ENCODE measurements at places on chromosomes 7 and 10.

DNA sequence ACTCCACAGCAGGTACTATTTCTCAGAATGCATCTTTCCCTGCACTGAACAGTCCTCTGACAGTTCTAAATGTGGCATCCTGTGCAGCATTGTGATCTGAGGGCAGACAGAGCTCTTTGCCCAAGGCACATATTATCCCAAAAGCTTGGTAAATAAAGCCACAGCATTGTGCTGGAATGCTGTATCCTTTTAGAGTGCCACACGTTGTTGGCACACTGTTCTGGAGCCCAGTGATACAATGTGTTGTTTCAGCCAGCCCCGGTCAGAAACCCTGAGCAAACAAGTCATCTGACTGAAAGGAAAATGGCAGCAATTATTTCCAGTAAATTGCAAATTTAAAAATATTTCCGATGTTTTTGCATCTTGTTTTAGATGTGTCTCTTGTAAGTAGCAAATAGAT lies 45.4 kb downstream of the NAMPT start:
- DNase-seq = no peak

DNA sequence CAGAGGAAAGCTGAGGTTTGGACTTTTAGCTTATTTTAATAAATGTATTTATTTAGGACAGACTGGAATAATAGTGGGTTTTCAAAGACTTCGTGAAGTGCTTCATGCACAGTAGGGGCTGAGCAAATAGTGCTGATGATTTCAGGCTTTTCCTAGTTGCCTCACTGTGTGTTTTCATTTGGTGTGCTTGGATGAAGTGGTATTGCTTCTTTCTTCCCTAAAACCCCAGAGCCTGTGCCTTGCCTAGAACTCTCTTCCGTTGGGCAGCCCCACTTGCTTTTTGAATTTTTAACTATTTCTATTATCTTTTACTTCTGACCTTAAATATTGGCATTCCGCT lies 49.6 kb downstream of the ARID5B start:
- no peak for DNase-seq

DNA sequence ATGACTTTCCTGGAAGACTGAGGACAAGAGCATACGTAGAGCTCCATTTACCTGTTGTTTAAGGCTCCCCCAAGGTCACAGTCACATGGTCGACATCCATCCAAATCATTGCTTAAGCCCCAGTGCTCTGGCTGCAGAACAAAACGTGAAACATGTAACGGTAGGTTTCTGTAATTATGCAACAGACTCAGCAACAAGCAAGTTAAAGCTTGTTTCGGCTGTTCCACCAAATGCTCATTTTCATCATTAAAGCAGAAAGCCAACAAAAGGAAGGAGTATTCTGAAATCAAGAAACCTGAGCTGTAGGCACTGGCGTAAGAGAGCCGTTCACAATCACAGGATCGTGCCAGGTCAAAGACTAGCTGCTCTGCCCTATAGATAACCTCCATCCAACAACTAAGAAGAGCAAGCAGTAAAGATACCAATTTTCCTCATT lies 30.0 kb downstream of the LAMB1 start:
- no peak for DNase-seq

- DNase-seq = no peak
These were observed 173.9 kb downstream of the ARID5B start for GRCh38 chr10:62075414-62075813.

- DNase-seq = no peak
These were observed 158.3 kb upstream of the HDAC9 start for GRCh38 chr7:18337048-18337809.

- DNase-seq = no peak
These were observed 11.2 kb upstream of the WIPF3 start for GRCh38 chr7:29794959-29795629.

DNA sequence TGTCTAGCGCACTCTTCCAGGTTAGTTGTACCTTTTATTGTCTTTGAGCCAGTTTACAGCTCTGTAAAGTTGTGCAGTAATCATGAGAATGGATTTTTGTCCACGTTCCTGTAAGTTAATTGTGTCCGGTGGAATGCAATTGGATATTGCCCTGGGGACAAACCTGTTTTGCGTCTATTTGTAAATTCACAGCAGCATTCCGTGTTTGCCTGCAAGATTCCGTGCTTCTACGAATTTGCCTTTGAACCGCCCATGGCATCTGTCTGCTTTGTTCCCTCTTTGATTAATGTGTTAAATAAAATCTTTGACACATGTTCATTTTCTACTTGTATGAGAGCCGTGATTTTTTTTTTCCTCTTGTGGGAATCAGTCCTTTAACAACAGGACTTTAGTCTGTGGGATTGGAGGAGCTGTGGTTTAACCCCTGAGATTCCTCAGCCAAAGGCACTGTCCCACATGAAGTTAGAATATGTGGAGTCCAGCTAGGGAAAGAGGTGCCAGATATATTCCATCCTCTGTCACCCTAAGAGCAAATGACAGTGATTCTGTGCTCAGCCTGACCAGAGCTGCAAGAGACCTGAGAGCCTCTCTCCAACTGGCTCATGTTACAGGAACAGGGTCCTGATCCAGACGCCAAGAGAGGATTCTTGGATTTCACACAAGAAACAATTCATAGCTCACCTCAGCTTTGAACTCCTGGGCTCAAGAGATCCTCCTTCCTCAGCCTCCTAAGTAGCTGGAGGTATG lies 126.3 kb downstream of the COL26A1 start:
- DNase-seq = peak; percentile 61

GRCh38 chr7:55052741-55053427 lies 34.1 kb downstream of the EGFR start:
- DNase-seq = no peak

DNA sequence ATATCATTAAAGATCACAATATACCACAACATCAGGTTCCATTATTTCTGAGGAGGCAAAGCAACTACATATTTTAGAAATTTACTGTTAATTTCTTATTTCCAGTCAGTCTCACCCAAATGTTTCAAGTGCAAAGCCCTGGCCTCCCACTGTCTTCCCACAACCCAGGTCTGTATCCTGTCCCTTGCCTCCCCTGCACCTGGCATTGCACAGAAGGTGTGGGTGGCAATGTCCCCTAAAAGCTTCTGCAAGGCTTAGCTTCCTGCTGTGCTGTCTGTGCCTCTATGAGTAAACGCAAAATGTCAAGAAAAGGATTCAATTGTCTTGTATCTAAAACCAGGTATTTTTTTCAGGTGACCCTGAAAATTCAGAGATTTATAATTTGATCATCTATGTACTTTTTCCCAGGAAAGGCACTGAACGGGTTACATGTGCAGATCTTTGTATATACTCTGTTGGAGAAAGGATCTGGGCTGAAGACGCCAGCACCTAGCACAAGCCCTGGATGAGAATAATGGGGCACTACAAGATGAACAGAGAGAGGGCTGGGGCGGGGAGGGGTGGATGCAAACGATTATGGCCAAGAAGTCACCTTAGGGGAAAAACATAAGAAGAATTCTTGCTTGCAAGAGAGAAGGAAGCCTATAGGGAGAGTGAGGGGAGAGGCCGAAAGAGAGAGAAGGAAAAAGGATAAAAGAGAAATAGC lies 3.1 kb upstream of the ANTXRL start:
- no peak for DNase-seq

- DNase-seq = no peak
These were observed 11.6 kb downstream of the BET1 start for GRCh38 chr7:93992421-93993110.

DNA sequence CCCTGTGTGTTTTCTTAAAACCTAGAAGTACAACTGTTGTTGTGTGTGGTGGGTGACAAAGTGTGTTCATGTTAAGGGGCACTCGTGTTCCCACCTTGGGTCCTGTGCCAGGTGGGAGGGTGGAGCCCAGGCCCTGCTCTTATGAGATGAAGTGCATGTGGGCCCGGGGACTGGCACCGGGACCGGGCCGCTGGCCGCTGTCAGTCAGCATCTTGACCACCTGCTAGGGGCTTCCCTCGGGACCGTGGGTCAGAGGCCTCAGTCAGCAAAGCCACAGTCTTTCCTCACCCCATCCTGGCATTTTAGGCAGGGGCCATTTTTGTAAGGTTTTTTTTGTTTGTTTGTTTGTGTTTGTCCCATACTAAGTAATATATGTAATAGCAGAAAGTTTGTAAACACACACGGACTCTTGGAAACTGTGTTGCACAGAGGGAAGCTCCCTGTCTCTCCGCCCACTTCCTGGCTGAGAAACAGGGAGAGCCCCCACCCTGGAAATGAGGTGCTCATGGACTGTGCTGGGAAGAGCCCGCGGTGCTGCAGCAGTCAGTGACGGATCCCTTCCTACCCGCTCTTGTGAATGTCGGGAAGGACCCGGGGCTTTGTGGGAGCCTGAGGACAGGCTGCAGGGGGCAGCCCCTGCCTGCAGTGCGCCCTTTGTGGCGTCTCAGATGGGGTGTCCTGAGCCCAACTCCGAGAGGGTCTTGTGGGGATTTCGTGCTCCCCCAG lies 13.4 kb downstream of the AGAP3 start:
- DNase-seq = no peak

- DNase-seq = peak; percentile 68
These were observed 67.3 kb upstream of the KLF6 start for GRCh38 chr10:3852147-3852904.

GRCh38 chr7:131250331-131250730 lies 77.3 kb upstream of the MKLN1 start:
- peak; percentile 15 for DNase-seq

DNA sequence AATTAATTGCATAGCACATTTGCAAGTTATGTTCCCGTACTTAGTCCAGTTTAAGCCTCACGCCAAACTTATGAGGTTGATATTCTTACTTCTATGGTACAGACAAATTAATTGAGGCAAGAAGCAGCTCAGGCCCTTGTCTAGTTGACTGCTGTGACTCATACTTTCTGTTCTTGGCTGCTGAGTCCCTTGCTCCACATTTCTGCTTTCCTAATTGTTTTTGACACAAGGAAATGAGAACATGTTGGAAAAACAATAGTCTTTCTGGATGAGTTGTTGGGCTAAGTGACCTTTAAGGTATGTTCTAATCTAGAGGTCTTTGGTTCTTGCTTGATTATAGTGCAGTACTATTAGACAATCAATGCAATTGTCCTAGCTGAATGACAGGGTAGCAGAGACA lies 331.8 kb downstream of the NRG3 start:
- no peak for DNase-seq

GRCh38 chr7:91636728-91637127 lies 243.8 kb downstream of the MTERF1 start:
- DNase-seq = no peak

- DNase-seq = no peak
These were observed 139.2 kb downstream of the FAM53B start for GRCh38 chr10:124605001-124605370.

DNA sequence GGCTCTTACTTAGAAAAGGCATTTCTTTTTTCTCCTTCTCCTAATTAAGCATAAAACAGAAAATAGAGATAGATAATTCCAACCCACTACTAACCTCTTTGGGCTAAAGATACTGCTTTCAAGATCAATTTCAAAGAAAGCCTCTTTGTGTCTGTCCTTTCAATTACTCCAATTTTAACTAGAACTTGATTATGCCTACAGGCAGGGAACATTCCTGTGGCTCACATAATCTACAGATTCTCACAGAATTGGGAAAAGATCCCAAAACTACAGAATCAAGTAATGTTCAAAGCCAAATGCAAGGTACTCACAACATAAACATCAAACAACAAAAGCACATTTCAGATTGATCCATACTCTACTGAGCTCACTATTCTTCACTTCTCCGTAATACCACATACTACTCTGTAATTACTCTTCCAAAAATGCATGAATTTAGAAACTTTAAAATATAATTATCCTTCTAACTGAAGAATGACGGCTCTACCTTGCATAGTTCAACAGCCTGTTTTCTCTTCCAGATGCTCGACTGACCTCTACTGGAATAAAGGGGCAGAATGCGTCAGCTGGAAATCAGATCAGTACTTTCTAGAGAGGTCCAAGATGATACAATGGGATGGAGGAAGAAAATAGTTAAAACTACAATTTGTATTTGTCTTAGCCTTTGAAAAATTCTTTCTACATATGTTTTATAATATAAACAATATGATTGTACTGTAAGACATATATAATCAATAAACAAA lies 3.9 kb downstream of the MTERF1 start:
- DNase-seq = no peak

GRCh38 chr10:24425151-24425550 lies 216.2 kb downstream of the KIAA1217 start:
- DNase-seq = no peak

DNA sequence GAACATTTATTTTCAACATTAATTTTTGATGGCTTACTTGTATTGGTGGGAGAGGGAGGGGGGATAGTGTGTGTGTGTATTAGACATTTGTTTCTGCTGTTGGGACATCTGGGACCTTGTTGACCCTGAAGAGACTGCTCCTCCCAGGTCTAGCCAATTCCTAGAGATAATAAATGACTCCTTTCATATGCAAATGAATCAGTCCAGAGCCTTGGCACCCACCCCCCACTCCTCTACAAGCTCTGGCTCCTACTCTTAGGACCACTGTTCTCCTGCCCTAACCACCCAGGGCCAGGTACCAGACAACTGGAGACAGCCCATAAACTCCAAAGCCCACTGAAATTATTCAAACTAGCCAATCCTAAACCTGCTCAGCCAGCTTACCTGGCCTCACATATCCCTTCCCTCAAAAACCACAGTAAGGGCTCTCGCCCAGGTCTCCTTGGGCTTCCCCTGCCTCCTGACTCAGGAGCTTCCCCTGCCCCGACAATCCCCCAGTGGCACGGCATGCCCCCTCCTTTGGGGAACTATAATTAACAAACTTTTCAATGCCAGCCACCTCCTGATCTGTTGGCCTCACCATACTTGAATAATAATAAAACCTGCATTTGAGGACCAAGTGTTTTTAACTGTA lies 233.3 kb downstream of the ELMO1 start:
- no peak for DNase-seq

- no peak for DNase-seq
These were observed 46.1 kb downstream of the CABCOCO1 start for GRCh38 chr10:61708846-61709245.
